ENCODE measurements at places on chromosomes 11 and 22.

- no peak for DNase-seq
Observed at GRCh38 chr11:125957618-125958332, 11.9 kb downstream of the VSIG10L2 start.

GRCh38 chr11:63610604-63611394 is 3.4 kb downstream of the PLAAT3 start:
- DNase-seq, result no peak

- DNase-seq, result no peak
Observed at GRCh38 chr22:17941471-17942406, 82.6 kb downstream of the MICAL3 start.

DNA sequence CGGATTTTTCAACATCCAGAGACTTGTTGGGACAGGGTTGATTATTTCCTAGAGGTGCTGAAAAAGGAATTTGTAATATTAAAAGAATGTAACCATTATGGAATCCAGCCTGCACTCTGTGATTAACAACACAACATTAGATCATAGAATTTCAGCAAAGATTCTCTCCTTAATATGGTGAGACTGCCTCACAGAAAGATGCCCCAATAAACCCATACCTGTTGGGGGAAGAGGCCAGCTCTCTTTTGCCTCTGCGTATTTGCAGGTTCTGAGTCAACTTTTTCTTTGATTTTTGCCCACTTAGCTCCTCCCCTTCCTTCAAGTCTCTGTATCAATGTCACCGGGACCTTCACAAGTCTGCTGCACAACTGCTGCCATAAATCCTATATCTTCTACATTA is 12.4 kb upstream of the MTMR3 start:
- DNase-seq, result no peak

DNA sequence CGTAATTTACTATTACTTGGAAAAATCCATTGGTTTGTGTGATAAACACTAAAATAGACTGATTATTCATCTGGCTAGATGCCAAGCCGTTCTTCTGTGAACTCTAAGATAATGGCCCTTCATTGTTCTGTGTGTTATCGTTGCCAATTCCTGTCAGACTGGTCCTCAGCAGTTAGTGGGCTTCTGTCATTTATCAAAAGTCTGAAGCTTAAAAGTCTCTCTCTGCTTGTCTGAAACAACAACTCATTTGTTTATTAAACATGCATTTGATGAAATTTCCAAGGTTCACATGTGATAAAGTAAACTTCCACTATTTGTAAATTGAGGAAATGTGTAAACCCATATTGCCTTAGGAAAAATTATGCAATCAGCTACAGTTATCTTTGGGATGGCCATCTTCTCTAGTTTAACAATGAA is 21.1 kb upstream of the RDX start:
- no peak for DNase-seq

- no peak for DNase-seq
Observed at GRCh38 chr11:91067666-91068065, 844.8 kb upstream of the CHORDC1 start.

Measured in HL-60 (cell line).